ENCODE measurements at places on chromosomes 13 and 19.

- DNase-seq, result no peak
Observed at GRCh38 chr13:109100705-109101304, 471.4 kb downstream of the MYO16 start.

- DNase-seq, result no peak
Observed at GRCh38 chr13:75364131-75364713, 117.7 kb downstream of the TBC1D4 start.

GRCh38 chr19:5705552-5705951 lies 14.4 kb downstream of the LONP1 start:
- DNase-seq, result no peak

GRCh38 chr13:79803989-79804388 lies 323.0 kb downstream of the NDFIP2 start:
- no peak for DNase-seq

DNA sequence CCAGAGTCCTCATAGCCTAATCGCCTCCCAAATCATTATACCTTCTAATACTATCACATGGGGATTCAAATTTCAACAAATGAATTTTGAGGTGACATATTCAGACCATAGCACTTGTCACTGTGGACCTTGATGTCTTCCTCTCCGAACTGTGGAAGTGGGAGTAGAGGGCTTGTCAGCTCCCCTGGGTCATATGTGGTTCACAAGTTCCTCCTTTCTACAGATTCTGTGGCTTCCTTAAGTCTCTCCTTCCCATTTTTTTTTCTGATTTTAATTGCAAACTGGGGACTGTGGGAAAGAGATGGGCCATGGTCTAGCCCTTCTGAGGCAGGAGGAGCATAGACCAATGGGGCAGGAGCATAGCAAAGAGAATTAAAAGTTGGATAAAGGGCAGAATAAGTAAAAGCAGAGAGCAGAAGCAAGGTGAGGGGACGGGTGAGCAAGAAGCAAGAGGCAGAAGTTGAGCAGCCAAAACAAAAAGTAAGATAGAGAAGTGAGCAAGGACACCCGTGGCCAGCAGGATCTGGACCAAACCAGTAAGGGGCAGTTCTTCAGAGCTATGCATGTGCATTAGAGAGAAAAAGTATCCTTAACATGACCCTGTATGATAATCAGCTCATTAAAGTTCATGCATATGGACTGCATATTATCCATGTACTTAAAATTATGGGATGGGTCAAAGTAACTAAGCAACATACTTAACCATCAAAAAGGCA lies 2.6 kb upstream of the SIGLEC7 start:
- DNase-seq, result no peak

GRCh38 chr19:16442386-16443276 lies 29.1 kb downstream of the EPS15L1 start:
- DNase-seq, result no peak

All from cerebellar nuclear complex (tissue), 1 donor.